ENCODE measurements at places on chromosomes 1 and 21.

DNA sequence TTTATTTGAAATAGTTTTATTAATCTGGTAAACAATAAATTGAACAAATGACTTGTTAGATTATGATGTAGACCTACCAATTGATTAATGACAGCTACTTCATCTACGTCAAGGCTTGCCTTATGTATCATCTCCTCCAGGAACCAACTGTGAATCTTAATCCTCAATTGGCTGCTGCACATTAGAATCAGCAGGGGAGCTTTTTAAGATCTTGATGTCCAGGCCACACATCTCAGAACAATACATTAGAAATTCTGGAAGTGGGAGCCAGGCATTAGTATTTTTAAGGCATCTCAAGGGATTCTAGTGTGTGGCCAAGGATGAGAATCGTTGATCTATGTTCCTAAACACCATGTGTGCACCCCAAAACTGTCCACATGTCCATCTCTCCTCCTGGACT lies 52.0 kb upstream of the LYPLAL1 start:
- no peak for DNase-seq

GRCh38 chr1:234545517-234546386 lies 64.2 kb downstream of the IRF2BP2 start:
- no peak for DNase-seq

GRCh38 chr1:39859859-39860812 lies 23.2 kb downstream of the TRIT1 start:
- no peak for DNase-seq

DNA sequence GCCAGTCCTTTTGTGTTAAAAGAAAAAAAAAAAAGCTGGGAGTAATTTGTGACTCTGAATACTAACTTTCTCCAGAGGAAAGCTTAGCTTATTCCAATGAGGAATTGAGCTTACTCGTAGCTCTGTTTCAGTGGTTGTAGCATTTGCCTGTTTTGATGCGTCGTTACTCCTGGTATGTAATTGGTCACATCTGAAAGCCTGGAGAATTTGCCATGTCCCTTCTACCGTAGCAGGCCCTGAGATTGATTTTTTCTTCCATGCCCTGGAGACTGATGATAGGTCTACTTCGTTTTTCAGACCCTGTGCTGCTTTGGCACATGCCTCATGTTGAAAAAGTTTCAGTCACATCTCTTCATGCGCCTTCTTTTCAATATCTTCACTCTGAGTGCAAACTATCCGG lies 1103.0 kb downstream of the PLA2G4A start:
- no peak for DNase-seq

DNA sequence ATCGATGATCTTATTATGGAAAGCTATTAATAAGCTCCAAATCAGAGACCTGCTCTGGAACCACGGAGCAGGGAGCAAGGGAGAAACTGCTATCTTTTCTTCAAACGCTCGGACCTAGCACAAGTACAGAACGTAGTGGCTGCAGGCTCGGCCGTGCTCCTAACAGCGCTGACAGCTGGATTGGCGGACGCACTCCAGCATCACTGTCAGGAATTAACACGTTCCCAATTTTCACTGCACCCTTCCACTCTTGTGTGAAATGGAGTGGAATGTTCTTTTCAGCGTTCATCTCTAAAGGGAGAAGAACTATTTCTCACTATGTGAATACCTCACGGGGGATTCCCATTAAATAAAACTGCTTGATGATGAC lies 106.9 kb downstream of the ZNF281 start:
- no peak for DNase-seq
